ENCODE measurements at places on chromosomes 12 and 14. TPM values are rescaled to one million over a fixed set of nuclear protein-coding genes. Genes with fewer than 3 reads are reported as not detected.

VTI1B gene
- total RNA-seq, result 69.7 TPM

GNPTAB gene
- 28.9 TPM for total RNA-seq

GSKIP gene
- 34.7 TPM for total RNA-seq

KRT4 gene
- total RNA-seq, result under 0.01 TPM

CLMN gene
- total RNA-seq, result under 0.01 TPM

NKX2-1 gene
- not detected for total RNA-seq

MIP gene
- not detected for total RNA-seq

WSCD2 gene
- not detected for total RNA-seq

FAM181A gene
- total RNA-seq, result not detected

CS gene
- total RNA-seq, result 90.5 TPM

BRI3BP gene
- total RNA-seq, result 2.5 TPM

ZNF891 gene
- total RNA-seq, result 0.56 TPM

C12orf50 gene
- total RNA-seq, result not detected

ENDOU gene
- total RNA-seq, result under 0.01 TPM

SLCO1B3 gene
- total RNA-seq, result not detected

PLEKHH1 gene
- total RNA-seq, result under 0.01 TPM

PRKAG1 gene
- 106 TPM for total RNA-seq

CELA1 gene
- not detected for total RNA-seq

KRT75 gene
- not detected for total RNA-seq

VPS37B gene
- 8.6 TPM for total RNA-seq

GPR132 gene
- total RNA-seq, result under 0.01 TPM

AMDHD1 gene
- under 0.01 TPM for total RNA-seq

ACSM4 gene
- total RNA-seq, result not detected

NFATC4 gene
- 15.6 TPM for total RNA-seq

NPFF gene
- not detected for total RNA-seq

FOXG1 gene
- total RNA-seq, result not detected

OASL gene
- total RNA-seq, result under 0.01 TPM

IAPP gene
- total RNA-seq, result not detected

OTX2 gene
- not detected for total RNA-seq

RFX4 gene
- total RNA-seq, result not detected

SLC6A13 gene
- total RNA-seq, result 0.28 TPM

GOLT1B gene
- 83.9 TPM for total RNA-seq

Measured in IMR-90 (cell line).